ENCODE measurements at places on chromosomes 7 and 10.
A peak's percentile ranks its signal among the peaks of the same experiment; 100 is the strongest.

DNA sequence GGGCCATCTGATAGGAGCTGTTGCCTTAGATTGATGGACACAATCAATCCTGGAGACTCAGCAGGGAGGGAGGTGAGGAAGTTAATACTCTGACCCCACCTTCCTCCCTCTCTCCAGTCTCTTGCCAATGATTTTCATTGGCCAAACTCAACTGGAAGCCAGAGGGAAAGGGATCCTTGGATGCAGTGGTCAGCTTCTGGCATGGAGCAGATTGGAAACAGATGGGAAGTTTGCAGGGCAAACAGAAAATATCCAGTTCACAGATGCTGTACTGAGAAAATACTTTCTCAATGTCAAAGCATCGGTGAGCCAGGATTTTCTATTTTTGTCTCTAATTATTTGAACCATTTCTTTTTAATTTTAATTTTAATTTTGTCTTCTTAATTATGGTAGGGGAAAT, 170.8 kb downstream of the BBS9 start:
- DNase-seq = no peak

DNA sequence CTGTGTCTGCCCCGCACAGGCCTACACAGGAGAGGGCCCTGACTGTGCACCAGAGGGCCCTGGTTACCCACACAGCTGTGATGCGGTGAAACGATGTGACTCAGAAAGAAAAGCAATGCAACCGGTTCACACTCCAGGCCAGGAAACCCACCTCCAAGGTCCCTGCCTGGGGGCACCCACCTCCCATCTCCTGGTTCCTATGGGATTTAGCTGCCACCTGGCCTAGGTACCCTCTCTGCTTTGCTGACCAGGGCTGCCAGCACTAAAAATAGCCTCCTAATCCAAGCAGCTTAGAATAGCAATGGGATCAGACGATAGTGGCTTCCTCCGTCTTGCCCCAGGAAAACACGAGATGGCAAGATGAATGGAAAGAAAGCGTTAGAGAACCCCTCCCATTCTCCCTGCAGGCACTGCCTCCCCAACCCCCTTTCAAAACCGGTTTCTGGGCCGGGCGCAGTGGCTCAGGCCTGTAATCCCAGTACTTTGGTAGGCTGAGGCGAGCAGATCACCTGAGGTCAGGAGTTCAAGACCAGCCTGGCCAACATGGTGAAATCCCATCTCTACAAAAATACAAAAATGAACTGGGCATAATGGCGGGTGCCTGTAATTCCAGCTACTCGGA, 12.4 kb downstream of the RBP3 start:
- no peak for DNase-seq

DNA sequence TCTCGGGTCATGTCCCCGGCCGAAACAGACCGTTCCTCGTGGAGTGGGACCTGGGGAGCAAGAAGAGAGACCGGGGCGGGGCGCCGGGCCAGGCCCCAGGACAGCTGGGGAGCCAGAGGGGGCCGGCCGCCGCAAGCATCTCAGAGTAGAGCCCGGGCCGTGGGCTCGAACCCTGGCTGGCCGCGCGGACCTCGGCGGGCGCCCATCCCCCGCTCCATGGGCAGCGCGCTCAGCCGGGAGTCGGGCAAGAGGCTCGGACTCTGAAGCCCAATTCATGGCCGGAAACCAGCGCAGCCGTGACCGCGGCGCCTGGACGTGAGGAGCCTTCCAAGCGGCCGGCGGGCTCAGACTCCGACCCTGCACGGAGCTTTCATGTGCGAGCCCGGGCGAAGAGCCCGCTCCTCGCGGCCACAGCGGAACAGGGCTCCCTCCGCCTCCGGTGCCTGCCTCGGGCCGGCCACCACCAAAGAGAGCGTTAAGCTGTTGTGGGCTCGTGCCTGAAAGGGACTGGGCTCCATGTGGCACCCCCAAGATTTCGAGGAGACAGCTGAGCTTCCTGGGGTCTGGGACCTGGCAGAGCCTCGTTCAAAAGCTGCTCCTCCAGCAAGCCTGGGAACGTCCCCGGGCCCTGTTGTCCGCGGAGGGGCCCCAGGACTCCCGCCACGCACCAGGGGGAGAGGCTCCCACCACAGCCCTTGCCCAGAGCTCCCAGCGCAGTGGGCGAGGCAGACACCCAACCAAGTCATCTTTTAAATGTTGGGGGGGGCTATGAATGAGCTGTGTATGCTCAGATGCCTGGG, 757 bp upstream of the GRID1 start:
- DNase-seq = no peak

DNA sequence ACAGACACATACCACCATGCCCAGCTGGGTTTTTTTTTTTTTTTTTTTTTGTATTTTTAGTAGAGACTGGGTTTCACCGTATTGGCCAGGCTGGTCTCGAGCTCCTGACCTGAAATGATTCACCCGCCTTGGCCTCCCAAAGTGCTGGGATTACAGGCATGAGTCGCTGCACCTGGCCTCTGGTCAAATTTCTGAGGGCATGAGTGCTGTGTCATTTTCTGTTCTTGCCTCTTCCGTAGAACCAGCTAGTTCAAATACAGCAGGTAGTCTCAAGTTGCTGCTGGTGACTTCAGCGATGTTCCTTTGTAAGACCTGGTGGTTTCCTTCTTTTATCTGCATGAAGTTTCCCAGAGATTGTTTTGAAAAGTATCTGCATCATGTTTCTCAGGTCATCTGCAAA, 134.8 kb upstream of the SHH start:
- DNase-seq = no peak

DNA sequence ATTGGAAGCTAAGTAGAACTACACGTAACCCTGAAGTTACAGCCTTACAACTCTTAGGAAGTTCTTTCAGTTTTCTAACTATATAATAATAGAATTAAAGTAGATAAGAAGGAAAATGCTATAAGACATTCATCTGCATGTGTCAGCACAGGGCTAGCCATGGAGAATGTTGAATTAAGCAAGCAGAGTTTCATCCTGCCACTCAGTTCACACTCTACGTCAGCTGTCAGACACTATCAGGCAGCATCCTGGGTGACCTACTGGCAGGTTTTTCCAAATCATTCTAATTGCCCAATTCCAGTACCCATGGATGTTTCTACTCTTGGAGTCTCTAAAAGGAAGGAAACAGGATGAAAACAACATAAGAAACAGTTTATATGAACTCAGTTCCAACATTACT, 45.0 kb upstream of the LRRTM3 start:
- DNase-seq = no peak

GRCh38 chr10:15370212-15370855, 755 bp downstream of the FAM171A1 start:
- no peak for DNase-seq

DNA sequence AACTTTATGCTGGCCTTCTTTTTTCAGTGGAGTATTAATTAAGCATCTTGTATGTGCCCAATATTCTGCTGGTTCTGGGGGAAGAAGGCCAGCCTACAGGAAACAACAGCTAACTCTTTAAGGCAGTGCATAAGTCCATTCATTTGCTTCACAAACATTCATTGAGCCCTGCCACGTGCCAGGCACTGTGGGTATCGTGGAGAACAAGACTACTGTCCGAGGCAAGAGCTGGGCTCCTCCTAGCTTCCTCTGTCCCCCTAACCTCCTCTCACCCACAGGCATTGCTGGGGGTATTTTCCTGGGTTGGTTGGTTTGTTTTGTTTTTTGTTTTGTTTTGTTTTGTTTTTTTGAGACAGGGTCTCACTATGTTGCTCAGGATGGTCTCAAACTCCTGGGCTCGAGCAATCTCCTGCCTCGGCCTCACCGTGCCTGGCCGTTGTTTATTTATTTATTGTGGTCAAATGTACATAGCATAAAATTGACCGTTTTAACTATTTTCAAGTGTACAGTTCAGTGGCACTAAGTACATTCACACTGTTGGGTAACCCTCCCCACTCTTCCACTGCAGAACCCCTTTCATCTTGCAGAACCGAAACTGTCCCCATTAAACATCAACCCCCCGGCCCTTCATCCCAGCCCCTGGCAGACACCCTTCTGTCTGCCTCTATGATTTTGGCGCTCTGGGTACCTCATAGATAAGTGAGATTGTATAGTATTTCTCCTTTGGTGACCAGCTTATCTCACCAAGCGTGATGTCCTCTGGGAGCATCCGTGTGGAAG, 32.6 kb downstream of the CHST3 start:
- no peak for DNase-seq

DNA sequence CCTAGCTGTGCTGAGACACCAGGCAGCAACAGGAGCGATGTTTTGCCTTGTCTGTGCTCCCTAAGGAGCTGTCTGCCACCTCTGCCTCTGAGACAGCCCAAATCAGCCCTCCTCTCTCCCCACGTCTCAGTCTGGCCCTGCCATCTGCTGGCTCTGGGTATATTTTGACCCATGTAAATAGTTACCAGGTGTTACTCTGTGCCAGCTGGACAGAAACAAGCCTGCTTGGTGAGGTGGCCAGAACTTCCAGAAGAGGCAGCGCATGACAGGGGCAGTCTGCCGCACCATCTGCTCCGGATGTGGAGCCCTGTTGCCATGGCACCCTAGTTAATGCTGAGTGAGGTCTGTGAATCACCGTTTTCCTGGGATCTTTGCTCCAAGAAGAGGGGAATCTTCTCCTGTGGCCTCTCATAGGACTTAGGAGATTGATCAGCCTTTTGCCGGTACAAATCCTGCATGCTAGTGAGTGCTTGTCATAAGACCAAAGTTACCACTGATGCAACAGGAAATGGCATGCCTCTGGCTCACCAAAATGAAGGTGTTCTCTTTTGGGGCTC, 31.8 kb downstream of the GSTO2 start:
- DNase-seq = peak; percentile 5

DNA sequence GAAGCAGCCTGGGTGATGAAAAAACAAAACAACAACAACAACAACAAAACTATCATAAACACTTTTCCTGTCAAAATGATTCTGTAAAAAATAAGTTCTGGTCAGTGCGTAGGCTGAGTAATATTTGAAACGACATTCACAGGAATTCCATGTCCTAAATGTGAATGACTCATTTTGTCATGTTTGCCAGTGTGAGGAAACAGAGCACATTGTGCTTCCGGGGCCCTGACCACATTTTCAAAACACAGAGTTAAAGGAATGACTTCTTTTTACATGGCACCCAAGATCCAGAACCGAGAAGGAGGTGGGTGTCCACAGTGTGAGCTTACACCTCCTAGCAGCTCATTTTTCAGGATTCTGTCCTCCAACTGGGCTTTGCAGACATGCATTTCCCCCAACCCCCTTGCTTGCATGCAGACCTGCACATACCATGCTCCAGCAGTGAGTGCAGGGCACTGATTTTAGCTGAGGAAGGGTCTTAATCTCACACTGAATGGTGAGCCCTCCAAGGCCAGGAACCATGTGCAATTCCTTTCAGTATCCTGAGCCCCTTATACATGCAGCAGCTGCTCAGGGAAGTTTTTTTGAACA, 3.0 kb downstream of the CLRN3 start:
- DNase-seq = no peak

DNA sequence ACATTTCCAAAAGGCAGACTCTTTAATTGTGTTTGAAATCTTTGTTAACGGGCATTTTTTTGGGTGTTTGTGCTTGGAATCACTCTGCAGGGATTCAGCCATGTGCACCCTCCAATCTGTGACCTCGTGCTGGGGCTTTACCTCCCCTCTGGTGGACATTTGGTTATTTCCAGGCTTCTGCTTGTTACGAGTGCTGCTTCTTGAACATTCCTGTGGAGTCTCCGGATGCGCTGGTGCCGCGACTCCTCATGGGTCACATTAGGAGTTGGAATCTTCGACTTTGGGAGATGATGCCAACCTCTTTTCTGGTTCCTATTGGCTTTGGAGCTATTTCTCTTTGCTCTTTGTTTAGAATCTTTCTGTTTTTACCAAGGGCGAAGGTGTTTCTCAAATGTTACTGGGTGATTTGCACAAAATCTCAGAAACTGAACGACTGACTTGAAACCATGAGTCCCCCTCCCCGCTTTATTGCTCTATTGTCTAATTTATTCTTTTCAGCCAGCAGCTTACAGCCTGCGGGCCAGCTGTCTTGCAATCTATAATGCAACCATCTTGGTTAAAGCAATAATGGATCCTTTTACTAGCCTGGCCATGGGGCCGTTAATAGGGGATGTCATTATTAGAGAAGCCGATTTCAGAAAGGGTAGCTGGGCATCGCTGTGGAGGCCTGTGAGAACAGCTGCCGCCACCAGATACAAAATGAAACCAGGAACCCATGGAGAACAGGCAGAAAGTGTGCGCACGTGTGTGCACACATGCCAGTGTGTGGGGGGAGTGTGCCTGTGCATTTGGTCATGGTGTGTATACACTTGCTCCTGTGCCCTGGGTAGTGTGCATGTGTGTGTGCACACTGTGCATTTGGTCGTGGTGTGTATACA, 9.9 kb upstream of the DPYSL4 start:
- DNase-seq = no peak

DNA sequence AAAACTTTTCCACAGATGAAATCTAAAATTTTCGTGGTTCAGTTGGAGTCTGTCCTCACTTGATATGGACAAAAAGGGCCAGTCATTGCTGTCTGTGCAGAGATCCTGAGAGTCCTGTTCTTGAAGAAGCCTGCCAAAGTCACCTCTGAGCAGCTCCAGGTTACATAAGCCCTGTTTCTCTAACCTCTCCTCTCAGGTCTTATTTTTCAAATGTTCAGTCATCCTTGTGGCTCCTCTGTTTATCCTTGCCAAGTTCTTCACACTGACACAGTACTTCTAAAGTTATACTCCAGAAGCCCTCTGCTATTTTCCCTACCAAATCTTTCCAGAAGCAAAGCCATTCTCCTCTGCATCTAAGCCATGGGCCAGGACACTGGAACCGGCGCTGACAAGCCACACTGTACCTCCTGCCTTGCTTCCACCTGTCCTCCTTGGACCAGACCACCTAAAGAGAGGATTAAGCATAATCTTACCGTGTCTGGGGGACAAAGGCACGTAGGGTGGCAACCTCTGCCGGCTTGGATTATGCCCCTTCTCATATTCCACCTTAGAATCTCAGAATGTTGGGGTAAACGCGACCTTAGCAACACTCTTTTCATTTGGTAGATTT, 161.6 kb downstream of the JAZF1 start:
- DNase-seq = no peak

DNA sequence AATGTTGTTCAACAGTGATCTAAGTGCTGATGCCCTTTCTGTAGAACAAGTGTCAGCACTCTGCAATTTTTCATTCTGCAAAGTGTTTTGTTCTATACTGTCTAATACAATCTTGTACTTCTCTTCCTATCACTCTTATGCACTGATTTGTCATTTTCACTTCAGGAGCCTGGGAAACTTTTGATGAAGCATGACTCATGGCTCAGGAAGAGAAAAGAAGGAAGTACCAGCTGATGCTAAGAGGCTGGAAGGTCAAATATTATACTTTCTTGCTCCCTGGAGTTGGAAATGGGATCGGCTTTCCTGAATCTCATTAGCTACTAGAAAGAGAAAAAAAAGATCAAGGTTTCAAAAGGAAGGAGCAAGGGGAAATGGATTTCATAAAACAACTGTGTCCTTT, 45.8 kb downstream of the DGKI start:
- no peak for DNase-seq

DNA sequence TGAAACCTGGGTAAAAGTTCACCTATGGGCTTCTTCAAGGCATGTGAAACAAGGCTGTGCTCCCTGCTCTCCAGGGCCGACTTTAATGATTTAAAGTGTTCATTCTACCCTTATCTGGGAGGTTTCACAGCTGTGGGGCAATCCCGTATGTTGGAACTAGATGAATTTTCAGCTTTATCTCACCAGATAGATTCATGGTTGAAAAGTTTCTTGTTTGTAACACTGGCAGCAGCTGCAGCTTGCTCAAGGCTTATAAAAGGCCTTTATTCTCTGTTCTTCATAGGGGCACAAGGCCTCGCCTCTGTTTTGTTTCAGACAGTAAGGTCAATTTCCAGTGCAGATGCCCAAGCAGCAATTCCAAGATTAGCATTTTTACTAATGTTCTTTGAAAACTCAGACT, 70.4 kb upstream of the DNAJB12 start:
- DNase-seq = no peak
